ENCODE measurements at places on chromosomes 5 and 9.
A peak's percentile ranks its signal among the peaks of the same experiment; 100 is the strongest.

DNA sequence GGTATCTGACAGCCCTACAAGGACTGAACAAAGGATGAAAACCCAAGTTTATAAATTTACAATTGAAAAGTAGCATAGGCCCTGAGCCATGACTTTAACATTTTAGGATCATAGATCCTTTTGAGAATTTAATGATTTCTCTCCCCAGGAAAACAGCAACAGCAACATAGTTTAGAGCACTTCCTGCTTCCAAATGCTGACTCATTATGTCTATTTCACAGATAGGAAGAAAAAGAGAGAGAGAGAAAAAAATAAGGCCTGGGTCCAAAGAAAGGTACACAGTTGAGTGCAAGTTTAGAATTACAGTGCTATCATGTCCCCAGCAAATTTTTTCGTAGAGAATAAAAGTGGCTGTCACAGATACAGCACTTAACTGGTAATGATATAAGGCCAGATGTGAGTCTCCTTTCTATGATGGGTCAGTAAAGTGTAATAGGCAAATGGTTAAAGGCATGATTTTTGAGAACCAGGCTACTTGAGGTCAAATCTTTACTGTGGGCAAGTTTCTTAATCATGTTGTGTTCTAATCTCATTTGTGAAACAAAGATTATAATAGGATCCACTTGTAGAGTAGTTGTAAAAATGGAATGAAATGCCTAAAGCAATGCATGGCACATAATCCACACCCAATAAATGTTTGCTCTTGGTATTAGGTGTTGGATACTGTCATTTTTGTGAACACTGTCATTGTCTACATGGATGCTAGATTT, 12.3 kb upstream of the PPP2R2B start:
- no peak for DNase-seq

DNA sequence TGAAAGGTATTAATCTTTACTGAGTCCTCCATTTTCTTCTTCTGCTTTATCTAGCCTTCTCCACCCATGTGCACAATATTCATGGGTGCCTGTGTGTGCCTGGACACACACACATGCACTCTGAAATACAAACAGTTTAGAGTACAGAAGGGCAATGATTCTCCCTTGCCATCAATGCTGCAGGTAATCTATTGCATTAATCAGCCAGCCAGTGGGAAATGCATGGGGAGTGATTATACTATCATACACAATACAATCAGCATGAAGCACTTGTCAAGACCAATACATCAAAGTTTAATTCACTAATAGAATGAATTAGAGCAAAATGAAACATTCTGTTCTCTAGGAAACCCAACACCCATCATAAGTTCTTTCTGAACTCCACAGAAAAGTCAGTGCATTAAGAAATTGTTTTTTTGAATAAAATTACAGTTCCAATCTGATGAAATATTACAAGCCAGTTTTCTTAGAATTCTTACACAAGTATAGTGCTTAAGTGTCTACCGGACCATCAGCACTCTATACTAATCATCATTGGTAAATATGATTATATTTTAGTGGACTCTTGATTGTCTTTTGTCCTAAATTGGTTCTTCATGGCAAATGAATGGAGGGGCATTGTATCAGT, 172.2 kb downstream of the ZSWIM6 start:
- DNase-seq, result no peak

DNA sequence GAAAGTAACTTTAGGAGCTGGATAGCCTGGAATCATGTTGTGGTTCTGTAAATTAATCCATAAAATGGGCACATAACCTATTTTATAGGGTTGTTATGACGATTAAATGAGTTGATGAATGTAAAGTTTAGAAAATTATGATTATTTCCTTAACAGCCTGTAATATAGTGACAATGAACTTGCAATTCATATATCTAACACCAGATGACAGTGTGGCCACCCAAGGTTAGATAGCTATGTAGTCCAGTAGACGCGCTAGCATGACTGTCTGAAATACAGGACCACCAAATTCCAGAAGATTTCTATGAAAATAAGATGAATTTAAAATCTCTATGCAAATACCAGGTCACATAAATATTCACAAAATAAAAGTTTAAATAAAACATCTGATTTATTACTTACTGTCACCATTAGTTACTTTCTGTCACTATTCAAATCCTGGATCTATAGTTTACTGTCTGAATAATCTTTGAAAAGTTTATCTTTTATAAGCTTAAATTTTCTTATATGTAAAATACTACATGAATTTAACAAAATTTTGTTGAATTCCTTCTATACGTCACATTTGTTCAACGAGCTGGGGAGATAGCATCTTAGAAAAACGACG, 26.1 kb upstream of the MACIR start:
- no peak for DNase-seq

DNA sequence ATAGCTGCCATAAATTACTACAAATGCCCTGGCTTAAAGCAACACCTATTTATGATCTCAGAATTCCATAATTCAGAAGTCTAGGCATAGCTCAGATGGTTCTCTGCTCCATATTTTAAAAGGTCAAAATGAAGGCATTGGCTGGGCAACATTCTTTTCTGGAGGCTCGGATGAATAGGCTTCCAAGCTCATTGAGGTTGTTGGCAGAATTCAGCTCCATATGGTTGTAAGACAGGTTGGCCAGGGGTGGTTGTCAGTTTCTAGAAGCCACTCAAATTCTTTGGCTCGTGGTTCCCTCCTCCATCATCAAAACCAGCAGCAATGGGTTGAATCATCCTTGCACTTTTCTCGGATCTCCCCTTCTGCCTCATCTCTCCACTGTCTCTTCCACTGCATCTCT, 49.4 kb downstream of the TGFBR1 start:
- no peak for DNase-seq

- no peak for DNase-seq
Measured at GRCh38 chr5:39146831-39147540, 72.4 kb downstream of the FYB1 start.

- DNase-seq, result no peak
Measured at GRCh38 chr5:59361454-59361853, 532.1 kb downstream of the PDE4D start.

DNA sequence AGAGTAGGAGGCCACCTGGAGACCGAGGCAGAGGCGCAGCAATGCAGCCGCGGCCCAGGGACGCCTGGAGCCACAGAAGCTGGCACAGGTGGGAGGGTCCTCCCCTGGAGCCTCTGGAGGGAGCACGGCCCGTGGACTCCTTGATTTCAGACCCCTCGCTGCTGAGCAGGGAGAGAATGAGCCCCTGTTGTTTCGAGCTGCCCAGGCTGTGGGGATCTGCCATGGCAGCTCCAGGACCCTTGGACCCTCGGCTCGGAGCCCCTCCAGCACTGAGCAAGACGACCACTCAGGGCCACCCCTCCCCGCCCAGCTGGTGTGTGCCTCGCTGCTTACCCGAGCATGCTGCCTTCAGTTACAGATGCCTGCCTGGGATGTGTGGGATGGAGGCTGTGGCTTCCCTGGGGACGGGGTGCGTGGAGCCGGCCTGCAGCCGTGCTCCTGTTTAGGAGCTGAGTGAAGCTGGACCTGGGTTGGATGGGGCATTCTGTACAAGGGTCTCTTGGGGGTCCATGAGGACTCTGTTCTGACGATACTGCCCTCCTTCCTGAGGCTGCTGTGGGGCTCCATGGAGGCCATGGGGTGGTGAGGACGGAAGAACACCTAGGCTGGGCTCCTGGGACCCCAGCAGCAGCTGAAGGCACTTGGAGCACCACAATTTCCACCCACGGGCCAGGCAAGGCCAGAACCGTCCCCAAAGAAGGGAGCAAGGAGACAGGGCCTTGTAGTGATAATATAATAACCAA, 115.1 kb upstream of the LPCAT1 start:
- DNase-seq, result no peak

DNA sequence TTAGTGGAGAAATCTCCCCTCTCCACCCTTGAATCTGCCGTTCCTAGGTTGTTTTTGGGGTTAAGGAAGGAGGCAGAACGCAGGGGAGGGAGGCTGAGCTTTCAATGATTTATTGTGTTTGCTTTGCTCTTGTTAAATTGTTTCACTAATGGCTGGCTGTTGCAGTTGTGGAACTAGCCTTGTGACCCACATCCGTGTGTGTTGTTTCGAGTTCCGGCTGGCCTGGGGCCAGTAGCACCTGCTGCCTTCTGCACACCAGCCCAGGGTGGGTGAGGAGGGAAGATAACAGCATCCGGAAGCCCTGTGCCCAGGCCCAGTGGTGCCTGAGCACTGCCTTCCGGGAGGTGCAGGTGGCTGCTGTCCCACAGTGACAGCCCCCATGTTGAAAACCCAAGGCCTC, 3.6 kb downstream of the ERGIC1 start:
- peak; percentile 63 for DNase-seq

GRCh38 chr5:137269274-137269673, 229.9 kb downstream of the SPOCK1 start:
- DNase-seq, result no peak

- no peak for DNase-seq
Measured at GRCh38 chr9:96183751-96184150, 118.2 kb downstream of the HSD17B3 start.

DNA sequence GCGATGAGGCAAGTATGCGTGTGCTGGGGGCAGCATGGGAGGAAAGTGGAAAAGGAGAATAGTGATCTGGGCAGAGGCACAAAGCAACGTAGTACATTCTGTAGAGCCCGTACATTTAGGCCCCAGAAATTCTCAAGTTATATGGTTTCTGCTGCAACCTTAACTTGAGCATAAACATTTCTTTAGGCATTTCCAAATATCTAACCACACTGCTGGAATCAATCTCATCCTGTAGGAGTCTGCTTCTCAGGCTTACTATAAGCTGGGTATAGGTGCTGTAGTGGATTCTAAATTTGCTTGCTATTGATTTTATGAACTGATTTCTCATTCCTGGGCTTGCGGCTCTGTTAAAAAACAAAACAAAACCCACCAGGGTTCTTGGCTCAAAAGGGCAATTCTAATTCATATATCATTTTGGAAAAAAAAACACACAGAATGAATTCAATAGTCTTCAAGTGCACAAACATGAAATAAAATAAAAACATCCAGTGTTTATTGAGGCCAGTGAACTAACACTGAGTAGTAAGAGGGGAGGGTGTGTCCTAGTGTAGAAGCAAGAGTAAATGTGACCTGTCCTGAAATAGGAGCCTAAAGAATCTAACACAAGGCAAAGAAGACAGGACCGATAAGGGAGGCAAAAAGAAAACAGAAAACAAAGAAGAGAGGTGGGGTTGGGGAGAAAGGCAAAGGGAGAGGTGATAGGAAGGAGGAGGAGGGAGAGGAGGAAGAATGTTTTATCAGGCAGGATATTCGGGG, 145.5 kb upstream of the LHFPL2 start:
- no peak for DNase-seq

DNA sequence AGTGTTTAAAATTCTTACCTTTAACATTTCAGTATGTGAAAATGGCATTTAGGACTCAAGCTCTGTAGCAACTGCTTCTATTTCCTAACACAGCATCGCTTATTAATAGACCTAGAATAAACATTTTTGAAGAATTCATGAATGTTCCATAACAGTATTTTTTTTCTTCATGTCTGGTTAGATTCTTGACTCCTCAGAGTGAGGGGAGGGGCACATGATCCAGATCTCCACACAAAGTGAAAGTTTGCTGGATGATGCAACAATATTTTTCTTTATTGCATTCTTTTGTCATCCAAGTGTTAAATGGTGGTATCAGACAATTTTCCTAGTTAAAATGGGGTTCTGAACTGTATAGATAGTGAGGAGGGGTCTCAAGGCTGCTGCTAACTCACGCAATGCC, 130.8 kb upstream of the MAN2A1 start:
- no peak for DNase-seq
